ENCODE measurements at places on chromosomes 6 and 20.

- DNase-seq: no peak
Measured at GRCh38 chr6:137665342-137665934, 171.2 kb upstream of the OLIG3 start.

DNA sequence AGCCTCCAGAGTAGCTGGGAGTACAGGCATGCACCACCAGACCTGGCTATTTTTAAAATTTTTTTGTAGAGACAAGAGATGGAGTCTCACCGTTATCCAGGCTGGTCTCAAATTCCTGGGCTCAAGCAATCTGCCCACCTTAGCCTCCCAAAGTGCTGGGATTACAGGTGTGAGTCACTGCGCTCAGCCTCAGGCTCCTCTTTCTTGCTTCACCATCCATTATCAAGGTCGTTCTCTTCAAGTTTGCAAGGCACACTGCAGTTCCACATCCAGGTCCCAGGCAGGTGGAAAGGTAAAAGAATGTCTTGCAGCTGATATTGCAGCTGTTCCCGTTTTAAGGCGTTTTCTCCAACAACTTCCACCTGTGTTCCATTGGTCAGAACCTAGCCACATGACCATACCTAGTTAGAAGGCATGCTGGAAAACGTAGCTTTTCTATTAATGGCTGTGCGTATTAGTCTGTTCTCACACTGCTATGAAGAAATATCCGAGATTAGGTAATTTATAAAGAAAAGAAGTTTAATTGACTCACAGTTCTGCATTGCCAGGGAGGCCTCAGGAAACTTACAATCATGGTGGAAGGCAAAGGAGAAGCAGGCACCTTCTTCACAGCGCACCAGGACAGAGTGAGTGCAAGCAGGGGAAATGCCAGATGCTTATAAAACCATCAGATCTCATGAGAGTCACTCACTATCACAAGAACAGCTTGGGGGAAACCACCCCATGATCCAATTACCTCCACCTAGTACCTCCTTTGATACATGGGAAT is 51.7 kb downstream of the PCNA start:
- DNase-seq: no peak

- no peak for DNase-seq
Measured at GRCh38 chr20:50245498-50246366, 55.1 kb downstream of the CEBPB start.

DNA sequence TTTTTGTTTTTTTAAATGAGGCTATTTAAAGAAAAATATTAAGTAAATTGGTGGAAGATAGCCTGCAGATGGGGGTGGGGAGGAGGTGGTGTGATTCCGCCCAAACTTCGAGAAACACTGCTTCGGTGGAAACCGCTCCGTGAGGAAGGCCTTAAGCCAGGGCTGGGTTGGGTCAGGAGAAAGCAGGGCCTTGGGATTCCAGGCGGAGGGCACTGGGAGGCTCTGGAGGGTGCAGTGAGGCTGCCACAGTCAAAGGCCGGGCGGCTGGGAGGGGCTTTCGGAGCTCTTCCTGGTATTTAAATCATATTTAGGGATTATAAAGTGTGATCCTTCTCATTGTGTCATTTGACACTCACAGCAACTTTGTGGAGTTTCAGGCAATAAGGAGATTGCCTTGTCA is 22.2 kb upstream of the SCRT2 start:
- DNase-seq: no peak

GRCh38 chr20:62885896-62886708 is 24.5 kb upstream of the TCFL5 start:
- no peak for DNase-seq

GRCh38 chr20:45370571-45371160 is 7.5 kb downstream of the TP53TG5 start:
- no peak for DNase-seq

- DNase-seq: no peak
Measured at GRCh38 chr6:89596056-89596455, 42.5 kb downstream of the LYRM2 start.

DNA sequence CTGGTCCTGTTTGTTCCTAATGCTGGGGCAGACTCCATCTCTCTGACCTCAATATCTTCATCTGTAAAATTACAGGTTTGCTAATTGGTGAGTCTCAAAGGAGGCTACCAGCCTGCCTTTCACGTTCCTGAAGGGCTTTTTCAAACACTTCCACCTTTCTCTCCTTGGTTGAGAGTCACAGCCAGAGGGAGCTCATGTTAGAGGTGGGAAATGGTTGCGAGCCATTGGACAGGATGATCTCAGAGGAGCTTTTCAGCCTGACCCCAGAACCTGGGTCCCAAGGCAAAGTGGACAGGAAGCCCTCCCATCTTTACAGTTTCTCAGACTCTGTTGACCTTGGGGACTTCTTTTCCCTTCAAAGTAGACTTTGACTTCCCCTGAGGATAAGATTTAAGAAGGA is 37.6 kb downstream of the NDUFAF5 start:
- no peak for DNase-seq

DNA sequence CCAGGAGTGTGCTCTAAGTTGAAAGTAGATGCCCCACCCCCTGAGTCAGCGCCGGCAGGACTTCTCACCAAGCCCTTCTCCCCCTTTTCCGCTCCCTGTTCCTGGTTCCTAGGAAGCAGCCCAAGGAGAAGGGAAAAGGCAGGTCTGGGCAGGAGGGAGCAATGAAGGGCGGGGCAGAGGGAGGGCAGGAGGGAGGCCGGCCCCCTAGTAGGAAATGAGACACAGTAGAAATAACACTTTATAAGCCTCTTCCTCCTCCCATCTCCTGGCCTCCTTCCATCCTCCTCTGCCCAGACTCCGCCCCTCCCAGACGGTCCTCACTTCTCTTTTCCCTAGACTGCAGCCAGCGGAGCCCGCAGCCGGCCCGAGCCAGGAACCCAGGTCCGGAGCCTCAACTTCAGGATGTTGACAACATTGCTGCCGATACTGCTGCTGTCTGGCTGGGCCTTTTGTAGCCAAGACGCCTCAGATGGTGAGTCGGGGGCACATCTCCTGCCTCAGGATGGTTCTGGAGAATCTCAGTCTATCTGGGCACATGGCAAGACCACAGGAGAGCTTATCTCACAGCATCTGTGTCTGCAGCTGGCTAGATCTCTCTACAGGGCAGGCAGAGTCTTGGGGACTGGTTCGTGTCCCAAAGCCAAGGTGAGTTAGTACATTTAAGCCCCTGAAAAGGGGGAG is at the start of gene PROCR:
PROCR (plus strand) TSS at position 320 of the 681 bp plus-strand sequence; CDS start at position 403, 83 bp downstream.
- no peak for DNase-seq

- DNase-seq: no peak
Measured at GRCh38 chr20:63150911-63151531, 64.9 kb downstream of the YTHDF1 start.

GRCh38 chr6:167907837-167908681 is 81.3 kb downstream of the AFDN start:
- DNase-seq: no peak

DNA sequence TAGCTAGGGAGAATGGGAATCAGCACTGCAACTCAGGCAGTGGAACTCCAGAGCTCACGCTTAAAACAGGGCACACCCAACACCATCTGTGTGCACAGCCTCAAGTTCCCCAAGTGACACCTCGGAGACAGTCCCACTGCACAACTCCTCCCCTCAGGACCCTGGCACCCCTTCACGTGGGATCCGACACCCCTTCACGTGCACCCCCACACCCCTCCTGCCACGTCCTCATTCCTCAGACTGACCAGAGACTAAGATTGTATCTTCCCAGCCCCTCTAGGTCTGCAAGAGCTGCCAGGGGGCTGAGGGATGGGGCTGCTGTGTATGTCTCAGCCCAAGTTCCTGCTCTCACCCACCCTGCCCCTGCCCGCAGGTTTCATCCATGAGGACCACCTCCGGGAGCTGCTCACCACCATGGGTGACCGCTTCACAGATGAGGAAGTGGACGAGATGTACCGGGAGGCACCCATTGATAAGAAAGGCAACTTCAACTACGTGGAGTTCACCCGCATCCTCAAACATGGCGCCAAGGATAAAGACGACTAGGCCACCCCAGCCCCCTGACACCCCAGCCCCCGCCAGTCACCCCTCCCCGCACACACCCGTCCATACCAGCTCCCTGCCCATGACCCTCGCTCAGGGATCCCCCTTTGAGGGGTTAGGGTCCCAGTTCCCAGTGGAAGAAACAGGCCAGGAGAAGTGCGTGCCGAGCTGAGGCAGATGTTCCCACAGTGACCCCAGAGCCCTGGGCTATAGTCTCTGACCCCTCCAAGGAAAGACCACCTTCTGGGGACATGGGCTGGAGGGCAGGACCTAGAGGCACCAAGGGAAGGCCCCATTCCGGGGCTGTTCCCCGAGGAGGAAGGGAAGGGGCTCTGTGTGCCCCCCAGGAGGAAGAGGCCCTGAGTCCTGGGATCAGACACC is 7.6 kb downstream of the MYL9 start:
- no peak for DNase-seq

DNA sequence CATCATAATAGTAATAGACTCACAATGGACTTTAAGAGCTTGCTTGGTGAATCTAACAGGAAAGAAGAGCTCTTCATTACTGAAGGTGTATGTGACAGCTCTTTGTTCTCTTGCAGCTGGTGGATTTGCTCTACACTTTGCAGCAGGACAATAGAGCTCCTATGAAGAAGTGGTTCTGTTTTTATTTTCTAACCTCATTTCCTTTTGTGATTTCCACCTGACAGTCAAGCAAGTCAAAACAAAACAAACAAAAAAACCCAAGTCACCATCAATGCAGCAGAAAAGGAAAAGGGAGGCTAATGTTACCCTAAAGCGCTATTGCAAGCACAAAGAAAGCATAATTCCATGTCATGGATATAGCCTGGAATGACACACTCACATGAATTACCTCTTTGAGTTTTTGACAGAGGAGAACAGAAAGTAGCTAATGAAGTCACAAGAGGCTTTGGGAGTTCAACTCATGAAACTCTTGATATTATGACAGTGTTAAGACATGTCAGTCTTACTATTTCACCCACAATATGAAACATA is 1188.1 kb downstream of the EPHA7 start:
- DNase-seq: no peak

DNA sequence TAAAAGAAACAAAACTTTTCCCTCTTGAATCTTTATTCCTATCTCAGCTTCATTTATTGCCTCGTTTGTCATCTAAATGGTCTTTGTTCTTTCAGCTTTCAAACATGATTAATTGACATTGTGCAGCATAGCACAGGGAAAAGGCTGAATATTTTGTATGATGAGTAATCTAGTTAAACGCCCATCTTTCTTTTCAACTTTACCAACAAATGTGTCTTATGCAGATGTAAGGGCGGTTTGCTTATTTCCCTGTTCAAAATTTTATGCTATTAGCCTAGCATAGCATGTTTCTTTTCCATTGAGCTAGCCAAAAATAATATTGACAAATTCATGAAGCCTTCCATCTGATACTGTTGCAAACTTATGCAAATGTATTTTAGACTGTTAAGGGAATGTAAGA is 176.4 kb upstream of the AKAP12 start:
- DNase-seq: no peak

DNA sequence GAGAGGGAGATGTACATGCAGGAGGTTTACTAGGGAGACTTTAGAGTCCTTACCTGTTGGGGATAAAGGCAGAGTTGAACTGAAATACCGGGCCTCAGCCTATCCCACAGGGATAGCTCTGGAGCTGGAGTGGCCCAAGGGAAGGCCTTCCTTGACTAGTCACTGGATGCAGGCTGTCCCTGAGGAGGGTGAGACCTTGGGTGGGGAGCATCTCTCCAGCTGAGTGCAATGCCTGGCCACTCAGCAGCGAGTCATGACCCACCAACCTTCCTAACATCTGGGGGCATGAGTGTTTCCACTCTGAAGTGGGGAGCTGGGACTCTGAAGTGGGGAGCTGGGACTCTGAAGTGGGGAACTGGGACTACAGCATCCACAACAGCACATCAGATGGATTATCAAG is 46.1 kb upstream of the ENPP5 start:
- DNase-seq: no peak

DNA sequence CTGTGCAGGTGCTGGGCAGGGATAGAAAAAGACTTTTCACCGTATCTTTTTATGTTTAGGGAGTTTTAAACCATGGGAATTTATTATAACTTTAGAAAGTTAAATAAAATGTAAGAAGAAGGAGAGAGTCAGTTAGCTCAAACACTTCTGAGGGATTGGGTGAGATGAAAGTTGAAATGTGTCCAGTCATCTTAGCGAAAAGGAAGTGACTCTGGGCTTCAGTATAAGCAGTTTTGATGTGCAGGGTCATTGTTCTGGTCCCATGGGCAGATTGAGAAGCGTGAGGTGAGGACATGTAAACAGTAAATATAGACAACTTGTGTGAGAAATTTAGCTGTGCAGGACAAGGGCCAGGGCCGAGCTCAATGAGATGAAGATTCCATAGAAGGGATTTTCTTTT is 66.9 kb downstream of the TOX2 start:
- peak; percentile 16 for DNase-seq

GRCh38 chr6:150145830-150146229 is 3.0 kb downstream of the PPP1R14C start:
- no peak for DNase-seq

- no peak for DNase-seq
Measured at GRCh38 chr6:13462458-13463327, 24.7 kb downstream of the GFOD1 start.

- DNase-seq: no peak
Measured at GRCh38 chr6:126204126-126204525, 135.8 kb upstream of the CENPW start.

- no peak for DNase-seq
Measured at GRCh38 chr6:1200081-1200408, 111.9 kb upstream of the FOXQ1 start.

DNA sequence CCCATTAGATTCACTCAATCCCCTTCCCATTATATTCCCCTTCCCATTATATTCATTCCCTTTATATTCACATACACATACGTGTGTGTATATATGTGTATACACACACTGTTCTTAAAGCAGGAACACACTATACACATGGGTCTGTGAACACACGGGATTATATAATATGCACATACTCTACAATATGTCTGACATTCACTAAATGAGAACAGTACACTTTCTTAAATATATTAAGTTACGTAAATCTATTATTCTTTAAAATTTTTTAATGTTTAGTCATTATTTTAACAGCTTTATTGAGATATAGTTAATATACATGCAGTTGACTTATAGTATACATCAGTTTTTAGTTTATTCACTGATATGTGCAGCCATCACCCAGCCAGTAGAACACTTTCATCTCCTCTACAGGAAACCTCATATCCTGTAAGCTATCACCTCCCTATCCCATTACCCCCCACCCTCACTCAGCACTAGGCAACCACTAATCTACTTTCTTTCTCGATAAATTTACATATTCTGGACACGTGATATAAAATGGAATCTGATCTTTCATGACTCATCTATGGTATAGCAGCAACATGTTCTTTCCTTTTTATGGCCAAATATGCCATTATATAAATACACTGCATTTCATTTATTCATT is 13.9 kb upstream of the SUMO4 start:
- DNase-seq: no peak

DNA sequence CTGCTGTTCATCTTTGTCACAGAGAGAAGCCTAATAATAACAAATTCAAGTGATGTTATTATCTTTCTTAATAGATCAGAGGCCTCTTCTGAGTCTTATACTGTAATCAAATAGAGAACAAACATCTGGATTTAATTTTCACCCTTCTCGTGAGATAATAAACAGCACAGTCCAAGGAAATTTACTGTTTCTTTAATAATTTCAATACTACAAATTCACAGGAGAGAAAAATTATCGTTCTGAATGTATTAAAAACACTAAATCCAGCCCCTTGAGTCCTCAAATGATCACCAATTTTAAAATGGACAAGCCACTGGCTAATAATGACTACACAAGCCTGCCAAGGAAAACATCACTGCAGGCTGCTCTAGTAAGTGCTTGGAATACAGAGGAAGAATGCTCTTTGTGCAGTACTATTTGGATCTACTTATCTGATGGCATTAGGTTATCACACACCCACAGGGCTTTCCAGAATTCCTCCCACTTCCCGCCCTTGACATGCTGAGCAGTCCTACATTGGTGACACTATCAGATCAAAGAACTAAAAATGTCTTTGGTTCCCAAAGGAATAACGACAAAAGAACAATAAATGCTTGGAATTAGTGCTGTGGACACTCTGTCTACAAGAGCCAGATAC is 38.1 kb downstream of the SYNE1 start:
- no peak for DNase-seq

Data from posterior cingulate gyrus (tissue), 11 donors.